ENCODE measurements at places on chromosomes 11 and 22.

- no peak for DNase-seq
These were observed 90.2 kb upstream of the KCNQ1OT1 start for GRCh38 chr11:2789791-2790567.

DNA sequence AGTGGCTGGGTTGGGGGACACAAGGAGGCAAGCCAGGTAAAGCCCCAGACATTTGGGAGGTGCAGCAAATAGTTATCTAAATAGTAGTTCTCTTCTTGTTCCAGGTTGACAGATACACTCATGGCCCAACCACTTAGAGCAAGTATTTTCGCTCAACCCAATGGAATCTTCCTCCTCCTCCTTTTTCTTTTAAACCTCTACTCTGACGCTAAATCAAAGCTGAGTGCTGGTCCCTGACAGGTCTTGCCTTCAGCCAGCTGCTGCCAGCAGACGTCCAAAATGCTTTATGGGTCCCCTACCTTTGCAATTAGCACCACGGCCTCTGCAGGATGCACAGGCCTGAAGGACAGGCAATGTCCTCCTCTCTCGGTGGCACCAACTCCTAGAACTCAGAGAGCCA is 558.5 kb downstream of the MIAT start:
- no peak for DNase-seq

DNA sequence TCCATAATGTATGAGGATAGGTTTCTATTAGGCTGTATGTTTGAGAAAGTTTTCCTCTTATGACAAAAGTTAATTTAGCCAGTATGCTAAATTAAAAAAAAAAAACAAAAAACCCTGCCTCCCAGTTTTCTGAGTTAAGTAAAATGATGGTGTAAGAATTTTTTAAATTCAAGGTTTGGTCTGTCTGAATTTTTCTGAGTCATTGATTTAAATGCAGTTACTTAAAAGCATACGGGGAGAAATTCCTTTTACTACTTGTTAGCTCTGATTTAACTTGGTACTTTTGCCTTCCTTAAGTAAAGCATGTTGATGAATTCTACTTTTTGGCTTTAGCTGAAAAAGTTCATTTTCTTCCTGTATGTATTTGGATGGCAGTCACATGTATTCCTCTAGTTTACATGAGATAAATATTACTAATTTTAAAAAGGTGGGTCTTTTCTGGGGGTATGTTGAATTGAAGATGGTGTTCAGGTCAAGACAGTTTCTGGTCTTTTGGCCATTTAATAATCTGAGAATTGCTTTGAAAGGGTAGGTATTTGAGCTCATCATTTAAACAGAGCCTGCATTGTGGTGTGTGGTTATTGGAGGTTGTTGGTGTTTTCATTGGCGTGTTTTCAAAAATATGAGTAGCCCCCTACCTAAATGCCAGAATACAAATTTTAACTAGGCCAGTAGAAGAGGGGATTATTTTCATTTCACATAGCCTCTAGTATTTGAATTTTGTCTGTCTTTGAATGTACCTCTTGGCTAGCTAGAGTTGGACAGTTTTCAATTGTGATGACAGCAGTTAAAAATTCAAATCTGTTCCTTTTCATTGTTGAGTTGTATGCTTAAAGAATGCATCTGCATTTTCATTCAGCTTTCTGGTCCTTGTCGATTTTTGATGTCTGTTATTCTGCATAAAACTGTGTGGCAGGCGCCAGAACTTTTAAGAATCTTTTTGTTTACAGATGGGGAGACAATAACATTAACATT is 64.7 kb downstream of the MTMR3 start:
- no peak for DNase-seq

GRCh38 chr22:39252461-39253434 is 8.0 kb upstream of the PDGFB start:
- no peak for DNase-seq

DNA sequence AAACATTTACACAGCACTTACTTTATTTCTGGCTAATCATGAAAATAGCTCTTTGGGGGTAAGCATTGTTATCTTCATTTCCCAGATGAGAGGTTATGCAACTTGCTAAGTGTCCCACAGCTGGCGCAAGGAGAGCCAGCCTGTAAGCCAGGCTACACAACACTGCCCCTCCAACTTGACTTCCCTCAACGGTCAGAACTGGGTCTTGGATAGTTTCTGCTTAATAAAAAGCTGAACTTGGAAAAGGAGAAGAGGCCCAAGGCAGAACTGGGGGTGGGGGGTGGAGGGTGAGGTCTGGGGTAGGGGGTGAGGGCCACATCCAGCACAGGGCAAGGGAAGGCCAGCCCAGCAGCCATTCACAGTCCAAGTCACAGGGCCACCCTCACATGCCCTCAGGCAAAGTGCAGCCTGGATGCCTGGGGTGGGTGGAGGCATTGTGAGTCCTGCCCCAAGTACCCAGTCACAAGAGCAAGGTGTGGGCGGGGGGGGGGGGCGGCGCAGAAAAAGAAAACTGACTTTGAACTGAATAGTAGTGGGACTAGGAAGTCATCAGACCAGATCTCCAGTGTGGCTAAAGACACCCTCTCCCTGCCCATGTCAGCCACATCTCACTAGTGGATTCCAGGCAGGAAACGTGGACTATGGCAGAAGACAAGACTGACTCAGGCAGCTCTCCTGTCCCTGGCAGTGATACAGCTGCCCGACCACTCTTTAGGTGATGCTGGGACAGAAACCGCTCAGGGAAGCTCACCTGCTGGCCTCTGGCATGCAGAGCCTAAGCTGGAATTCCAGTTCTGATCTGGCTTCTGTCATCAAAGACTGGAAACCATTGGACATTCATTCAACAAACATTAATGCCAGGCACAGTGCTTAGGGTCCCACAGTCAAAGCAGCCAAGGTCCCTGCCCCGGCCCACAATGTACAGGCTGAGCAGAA is 52.4 kb downstream of the PACSIN2 start:
- DNase-seq: no peak

DNA sequence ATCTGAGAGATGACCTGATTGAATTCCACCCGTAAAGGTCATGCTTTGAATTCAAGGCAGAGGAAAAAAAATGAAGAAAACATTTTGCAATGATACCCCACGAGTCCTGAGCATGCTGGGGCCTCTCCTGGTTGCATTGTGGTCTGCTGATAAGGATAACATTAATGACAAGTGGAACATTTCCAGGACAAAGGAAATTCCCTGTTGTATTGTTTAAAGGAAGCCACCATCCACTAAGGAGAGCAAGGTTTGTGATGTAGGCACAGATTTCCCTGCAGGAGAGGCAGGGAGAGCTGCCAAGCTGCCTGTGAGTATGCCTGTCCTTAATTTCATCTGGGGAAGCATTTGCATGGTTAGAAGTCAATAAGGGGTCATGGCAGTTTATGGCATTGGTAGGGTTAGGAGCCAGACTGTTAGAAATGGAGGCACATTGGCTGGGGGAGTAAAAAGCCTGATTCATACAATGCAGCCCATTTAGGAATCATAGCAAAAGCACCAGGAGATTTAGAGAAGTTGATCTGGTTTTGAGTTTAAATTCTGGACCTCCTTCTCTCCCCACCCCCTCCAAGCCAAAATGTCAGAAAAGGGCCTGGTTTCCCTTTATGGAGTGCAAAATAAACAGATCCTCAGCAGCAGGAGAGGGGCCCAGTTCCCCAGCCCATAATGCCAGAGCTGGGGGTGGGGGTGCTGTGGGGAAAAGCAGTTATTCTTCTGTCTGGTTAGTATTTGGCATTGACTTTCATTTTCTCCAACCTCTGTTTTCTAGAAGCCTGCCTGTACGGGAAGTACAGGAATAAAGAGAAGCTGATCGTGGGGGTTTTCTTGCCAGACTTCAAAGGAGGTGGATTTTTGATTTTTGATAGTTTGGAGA is 22.1 kb downstream of the FLI1 start:
- no peak for DNase-seq
